Activated naive CD8-positive, alpha-beta T cell treated with anti-CD3 and anti-CD28 coated beads for 36 hours (primary cell): ENCODE measurements at places on chromosomes 12 and 14.

DNA sequence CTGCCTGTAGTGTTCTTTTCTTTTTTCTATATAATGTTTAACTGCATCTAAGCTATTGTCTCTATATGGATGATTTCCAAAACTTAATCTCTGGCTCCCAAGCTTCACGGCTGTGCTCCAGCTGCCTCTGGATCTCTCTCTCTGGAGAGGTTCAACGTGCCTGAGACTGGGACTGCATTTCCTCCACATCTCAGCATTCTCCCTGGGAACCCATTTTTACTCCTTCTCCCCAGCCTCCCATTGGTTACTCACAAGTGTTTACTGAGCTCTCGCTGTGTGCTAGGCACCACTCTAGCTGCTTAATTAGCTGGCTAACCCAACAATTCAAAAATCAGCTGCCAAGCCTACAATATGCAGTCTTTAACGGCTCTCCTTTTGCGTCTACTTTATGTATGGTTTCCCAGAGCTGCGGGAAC, 34.7 kb downstream of the FBXL14 start:
- no peak for DNase-seq

GRCh38 chr14:93090826-93091555, 24.7 kb downstream of the ITPK1 start:
- no peak for DNase-seq

DNA sequence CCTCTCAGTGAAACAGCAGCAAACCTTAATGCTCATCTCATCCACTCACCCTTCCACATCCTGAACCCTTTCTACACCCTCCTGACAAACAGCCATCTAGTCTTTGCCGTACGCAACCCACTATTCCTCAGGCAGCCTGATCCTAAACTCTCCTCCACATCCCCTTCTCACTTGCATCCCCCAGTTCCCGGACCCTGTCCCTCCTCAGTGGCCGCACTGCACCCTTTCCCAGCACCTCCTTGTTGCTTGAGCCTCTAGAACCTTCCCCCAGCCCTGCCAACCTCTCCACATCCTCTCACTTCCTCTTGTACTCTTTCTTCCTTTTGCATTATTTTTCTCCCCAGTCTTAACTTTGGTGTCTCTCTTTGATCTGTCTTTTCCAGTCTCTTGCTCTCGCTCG, 42.9 kb downstream of the IQSEC3 start:
- DNase-seq, result no peak

GRCh38 chr14:26917086-26917485, 319.3 kb upstream of the NOVA1 start:
- no peak for DNase-seq

- DNase-seq, result peak; percentile 61
Measured at GRCh38 chr12:51863933-51864832, 15.7 kb upstream of the FIGNL2 start.

GRCh38 chr12:111642681-111643426, 42.9 kb downstream of the BRAP start:
- DNase-seq, result no peak

GRCh38 chr12:87142342-87142741, 886.2 kb upstream of the MGAT4C start:
- DNase-seq, result no peak

GRCh38 chr14:60343571-60344071, 94.6 kb downstream of the PPM1A start:
- no peak for DNase-seq

GRCh38 chr14:72182708-72183432, 250.6 kb downstream of the RGS6 start:
- no peak for DNase-seq

DNA sequence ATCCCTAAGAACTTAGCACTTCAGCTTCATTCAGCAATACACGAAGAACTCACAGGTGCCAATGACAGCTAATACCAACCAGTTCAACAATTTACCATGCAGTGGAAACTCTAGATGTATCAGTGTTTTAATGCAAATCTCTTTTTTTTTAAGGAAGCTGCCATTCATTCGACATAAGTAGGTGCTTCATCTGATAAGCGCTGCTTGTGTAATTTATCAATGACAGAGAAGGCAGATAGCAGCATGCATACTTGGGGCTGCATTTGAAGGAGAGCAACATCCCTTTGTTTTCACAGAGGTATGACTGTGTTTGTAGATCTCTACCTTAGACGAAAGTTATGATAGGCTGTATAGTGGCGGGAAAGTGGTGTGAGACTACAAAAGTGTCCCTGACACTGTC, 977.1 kb downstream of the AACS start:
- DNase-seq, result no peak
